ENCODE measurements at places on chromosomes 7 and 10.

- DNase-seq, result no peak
Observed at GRCh38 chr7:94999069-94999351, 91.6 kb downstream of the PPP1R9A start.

DNA sequence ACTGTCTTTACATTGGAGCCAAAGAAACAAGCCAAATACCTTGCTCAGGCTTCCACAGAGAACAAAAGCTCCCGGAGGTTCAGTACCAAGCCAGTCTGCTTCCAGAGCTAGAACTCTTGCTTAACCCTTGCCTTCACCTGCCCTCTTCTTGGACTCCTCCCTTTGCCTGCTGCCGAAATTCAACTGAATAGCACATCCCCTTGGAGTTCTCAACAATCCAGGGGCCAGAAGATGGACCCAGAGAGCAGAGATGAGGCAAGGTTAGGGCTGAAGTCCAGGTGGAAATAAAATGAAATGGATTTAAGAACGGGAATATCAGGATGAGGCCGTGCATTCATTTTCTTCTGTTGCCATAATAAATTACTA is 876 bp upstream of the PIK3AP1 start:
- DNase-seq, result no peak

GRCh38 chr7:87797798-87798403 is 78.3 kb downstream of the SLC25A40 start:
- no peak for DNase-seq

- no peak for DNase-seq
Observed at GRCh38 chr7:154855366-154855765, 147.6 kb downstream of the PAXIP1 start.

DNA sequence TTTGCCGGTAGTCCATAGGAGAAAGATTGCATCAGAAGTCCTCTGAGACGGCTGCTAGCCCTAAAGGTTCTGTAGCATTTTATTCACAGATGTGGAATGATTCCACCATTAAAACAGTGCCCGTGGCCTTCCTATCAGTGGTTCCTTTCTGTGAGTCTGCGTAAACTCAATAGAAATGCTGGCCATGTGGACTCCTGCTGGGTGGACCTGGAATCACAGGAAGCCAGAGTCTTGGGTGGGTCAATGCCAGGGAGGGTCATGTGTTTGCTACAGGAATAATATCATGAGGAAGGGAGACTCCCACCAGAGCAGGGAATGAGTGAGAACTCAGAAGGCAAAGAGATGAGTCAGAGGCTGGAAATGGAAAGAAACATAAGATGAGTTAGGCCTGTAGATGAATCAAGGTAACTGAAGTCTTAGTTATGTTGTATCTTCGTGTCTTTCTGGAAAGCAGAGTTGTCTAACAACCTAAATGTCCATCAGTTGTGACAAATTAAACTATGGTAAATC is 410.4 kb upstream of the AUTS2 start:
- DNase-seq, result no peak

GRCh38 chr7:122629412-122629953 is 69.4 kb downstream of the RNF133 start:
- no peak for DNase-seq

GRCh38 chr10:50561816-50562215 is 61.9 kb downstream of the SGMS1 start:
- DNase-seq, result no peak

- DNase-seq, result no peak
Observed at GRCh38 chr7:96649981-96650380, 59.7 kb downstream of the SEM1 start.

DNA sequence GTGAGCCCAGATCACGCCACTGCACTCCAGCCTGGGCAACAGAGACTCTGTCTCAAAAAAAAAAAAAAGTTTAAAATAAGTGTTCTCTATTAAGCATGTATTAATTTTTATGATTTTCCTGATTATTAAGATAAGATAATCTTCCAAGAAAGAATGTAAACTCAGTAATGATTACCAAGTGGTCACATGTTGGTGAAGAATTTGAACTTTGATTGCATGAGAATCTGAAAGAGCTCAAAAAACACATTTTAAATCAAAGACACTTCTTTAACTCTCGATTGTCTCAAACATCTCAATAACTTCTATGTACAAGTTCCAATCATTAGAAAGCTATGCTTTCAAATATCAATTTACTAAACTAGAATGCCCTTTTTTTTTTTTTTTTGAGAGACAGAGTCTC is 33.8 kb downstream of the SNX8 start:
- DNase-seq, result no peak

- no peak for DNase-seq
Observed at GRCh38 chr7:80467069-80467468, 44.8 kb downstream of the GNAT3 start.

DNA sequence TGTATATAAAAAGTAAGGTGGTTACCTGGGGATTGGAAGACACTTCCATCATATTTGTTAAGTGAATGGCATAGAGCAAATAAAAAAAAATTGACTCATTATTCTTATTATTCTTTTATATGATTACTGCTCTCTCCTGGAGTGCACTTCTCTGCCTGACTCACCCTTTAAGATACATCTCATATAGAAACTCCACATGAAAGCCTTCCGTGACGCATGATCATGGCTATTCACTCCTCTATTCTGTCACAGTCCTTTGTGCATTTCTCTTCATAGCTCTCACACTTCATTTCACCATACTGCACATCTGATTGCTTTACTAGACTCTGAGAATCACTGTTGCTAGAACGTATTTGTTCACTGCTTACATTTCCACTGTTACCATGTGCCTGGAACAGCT is 597.3 kb downstream of the CNTNAP2 start:
- no peak for DNase-seq

- DNase-seq, result no peak
Observed at GRCh38 chr10:112433136-112433535, 13.6 kb downstream of the ZDHHC6 start.

GRCh38 chr7:39404907-39405306 is 161.3 kb upstream of the YAE1 start:
- DNase-seq, result no peak

- DNase-seq, result no peak
Observed at GRCh38 chr7:549891-550625, 30.4 kb upstream of the PDGFA start.

DNA sequence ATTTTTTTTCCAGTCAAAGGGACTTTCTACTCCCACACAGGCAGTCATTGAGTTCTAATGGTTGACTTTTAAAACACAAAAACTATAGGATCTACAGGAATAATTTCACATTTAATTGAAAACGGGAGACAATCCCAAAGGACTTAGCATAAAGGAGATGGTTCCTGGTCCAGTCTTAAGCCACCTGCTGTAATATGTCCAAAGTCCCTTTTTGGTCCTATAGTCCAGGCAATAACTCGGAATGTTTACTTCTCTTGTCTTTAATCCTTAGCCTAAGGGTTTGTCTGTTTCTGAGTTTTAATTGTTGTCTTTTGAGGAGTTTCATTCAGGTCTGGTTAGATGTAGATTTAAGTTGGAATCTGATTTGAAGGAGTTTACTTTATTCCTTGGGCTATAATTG is 184.9 kb downstream of the BAMBI start:
- no peak for DNase-seq

DNA sequence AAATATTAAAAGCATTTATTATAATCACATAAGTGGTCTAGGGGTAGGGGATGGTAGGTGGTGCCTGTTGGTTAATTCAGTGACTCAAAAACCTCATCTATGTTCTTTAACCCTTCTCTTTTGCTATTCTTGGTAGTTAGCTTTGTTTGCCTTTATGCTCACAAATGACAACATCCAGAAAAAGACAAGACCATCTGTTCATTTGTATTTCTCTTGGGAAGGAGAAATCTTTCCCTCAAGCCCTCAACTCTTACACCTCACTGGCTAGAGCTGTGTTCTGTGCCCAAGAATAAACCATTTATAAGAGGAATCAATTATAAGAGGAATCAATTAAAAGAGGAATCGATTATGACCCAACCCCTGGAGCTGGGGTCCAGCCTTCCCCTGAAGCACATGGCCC is 10.8 kb upstream of the IFRD1 start:
- no peak for DNase-seq

DNA sequence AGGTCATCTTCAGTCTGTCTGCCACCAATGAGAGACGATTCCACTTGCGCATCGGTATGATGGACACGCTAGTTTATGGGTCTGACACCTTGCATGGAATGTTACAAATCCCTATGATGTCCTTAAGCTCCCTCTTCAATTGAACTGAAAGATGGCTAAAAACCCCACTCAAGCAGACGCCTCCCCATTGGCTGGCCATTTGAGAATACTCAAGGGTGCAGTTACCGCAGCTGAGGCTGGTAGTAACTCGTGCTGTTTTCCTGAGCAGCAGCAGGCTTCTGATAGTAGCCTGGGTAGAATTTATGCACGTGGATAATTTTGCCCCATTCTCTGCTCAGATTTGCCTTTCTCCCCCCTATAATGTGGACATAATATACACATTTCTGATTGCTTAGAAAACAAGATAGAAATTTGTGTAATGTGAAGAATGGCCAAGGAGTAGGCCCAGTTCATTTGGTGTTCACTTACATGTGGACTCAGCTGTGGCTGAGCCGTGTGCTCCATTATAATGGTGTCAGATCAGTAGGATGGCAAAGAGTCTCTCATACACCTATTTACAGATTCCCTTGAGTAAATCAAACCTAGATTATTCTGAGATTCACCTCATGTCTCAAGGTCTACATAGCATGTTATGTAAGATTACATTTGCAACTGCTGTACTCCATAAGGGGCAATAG is 142.8 kb downstream of the HIBADH start:
- DNase-seq, result no peak

GRCh38 chr10:71939861-71940474 is 24.2 kb upstream of the CHST3 start:
- no peak for DNase-seq

- no peak for DNase-seq
Observed at GRCh38 chr10:126568809-126569385, 101.6 kb downstream of the C10orf90 start.

DNA sequence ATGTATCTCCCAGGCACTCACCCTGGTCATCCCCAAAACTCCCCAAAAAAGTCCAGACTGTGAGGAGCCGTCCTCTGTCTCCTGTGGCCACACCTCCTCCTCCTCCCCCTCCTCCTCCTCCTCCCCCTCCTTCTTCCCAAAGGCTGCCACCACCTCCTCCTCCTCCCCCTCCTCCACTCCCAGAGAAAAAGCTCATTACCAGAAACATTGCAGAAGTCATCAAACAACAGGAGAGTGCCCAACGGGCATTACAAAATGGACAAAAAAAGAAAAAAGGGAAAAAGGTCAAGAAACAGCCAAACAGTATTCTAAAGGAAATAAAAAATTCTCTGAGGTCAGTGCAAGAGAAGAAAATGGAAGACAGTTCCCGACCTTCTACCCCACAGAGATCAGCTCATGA is 7.1 kb downstream of the LMOD2 start:
- no peak for DNase-seq

DNA sequence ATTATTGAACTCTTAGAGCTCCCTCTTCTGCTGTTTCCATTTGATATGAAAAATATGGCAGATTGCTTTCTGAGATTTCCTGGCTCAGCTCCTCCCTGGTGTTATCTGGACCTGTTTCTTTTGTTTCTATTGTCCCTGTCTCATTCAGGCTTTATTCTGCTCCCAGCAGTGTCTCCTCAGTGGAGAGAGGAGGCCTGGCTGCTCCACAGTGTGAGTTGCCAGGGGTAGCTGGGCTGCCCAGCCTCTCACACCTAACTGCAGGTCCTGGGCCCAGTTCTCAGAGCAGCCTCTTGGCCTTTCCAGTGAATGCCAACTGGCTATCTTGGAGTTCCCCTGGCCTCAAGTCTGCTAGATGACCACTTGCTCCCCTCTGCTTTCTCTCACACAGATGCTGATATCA is 127.0 kb downstream of the VPS41 start:
- DNase-seq, result no peak

- no peak for DNase-seq
Observed at GRCh38 chr10:10803278-10803677, 214.4 kb upstream of the CELF2 start.

DNA sequence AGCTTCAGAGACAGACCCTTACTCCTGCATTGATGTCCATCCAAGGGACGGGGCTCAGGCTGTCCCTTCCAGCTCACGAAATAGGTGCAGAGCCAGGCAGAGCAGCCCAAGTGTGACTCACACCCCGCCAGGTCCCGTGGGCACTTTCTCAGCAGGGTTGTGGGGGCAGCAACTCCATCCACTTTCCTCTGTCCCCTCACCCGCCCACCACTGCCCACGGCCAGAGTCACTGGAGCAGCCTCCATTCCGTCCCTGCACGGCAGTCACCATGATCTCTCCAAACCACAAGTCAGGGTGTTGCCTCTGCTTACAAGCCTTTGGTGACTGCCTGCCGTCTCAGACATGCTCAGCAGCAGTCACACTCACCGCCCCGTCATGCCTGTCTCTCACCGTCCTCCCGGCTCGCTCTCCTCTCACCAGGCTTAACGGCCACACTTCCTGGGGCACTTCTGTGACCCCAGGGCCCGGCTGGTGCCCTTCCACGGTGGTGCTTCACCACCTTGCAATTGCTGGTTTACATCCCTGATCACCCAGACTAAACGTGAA is 39.3 kb downstream of the CALML3 start:
- DNase-seq, result peak; percentile 54

DNA sequence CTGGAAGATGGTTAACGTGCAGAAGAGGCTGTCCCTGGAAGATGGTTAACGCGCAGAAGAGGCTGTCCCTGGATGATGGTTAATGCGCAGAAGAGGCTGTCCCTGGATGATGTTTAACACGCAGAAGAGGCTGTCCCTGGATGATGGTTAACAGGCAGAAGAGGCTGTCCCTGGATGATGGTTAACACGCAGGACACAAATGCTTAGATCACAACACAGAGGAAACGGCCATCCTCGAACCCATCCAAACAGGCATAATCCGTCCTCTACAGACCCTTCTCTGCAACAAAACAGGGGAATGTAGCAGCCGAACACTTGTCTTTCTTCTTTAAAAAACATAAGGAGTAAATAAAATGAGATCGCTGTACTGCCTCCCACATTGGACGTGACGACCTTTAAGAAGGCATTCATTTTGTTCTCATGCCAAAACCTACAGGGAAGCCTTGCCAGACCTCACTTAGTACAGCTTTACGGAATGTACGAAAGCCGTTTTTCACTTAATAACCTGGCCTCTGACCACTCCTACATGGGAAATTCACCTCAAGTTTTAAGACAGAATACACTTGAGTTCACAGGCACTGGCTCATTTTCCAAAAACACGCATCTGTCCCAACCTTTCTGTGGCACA is 245.2 kb downstream of the ZMYND11 start:
- DNase-seq, result no peak

GRCh38 chr10:102421757-102422512 is 1.3 kb downstream of the FBXL15 start:
- DNase-seq, result no peak
